Fibroblast of mammary gland (primary cell): ENCODE measurements at places on chromosomes 7 and 10.

DNA sequence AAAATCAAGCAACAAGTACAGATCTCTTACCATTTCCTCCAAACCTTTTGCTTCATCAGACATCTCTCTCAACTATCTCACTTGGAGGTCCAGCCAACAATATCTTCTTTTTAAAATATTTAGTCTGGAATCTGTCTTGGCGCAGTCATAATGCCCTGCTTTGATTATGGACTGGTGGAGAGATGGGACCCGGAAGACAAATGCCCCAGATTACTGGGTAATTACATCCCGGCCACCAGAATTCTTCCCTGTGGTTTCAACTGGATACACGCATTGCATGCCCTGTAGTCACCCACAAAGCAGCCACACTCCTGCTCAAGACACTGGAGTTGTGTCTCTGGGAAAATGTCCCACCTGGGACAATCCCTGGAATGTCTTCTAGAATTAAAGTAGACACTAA lies 65.5 kb downstream of the BPGM start:
- DNase-seq = no peak

DNA sequence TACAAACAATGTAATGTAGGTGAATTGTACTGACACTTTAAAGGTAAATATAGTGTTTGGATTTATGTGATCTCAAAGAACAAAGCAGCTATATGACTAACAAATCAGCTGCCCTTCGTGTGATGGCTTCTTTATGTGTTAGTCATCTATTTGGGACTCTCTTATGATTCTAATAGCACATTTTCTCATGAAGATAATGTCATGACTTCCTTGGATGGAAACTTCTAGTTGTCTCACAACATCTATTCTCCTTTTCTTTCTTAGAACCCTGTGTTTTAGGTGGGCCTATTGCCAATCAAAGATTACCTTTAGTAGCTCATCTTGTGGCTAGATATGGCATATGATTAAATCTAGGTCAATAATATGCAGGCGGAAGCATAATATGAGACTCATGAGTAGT lies 45.0 kb downstream of the TMEM106B start:
- DNase-seq = peak; percentile 25

DNA sequence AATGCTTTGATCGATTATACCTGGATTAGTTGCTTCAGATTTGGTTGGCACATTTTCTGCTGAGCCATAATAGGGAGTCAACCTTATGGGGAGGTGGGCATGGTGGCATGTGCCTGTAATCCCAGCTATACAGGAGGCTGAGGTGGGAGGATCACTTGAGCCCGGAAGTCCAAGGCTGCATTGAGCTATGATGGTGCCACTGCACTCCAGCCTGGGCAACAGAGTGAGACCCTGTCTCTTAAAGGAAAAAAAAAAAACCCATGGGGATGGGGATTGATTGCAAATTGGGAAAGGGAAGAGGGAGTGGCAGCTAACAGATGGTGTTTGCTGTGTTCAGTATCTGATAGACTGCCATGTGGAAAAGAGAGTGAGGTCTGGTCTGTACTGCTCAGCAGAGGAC lies 11.1 kb downstream of the STK17A start:
- DNase-seq = no peak

DNA sequence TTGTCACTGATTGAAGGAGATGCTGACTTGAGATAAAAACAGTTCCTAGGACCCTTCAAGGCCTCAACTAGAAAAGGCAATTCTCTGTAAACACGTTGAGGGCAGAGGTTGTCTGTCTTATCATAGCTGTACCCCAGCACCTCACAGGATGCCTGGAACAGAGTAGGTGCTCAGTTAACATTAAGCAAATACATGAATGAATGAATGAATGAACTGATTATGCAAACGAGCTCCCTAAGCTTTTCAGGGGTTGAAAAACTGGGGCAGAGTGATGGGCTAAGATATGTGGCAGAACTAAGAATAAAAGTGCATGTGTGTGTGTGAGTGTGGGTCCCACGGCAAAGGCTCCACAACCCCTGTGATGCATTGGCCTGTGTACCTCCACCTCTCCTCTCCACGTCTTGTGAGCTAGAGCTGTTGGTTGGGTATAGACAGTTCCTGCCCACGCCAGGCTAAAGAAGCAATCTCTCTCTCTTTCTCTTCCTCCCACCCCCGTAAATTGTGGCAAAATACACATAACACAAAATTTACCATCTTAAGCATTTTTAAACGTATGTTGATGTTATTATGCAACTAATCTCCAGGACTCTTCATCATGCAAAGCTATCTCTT lies 20.9 kb upstream of the SMC3 start:
- DNase-seq = no peak

DNA sequence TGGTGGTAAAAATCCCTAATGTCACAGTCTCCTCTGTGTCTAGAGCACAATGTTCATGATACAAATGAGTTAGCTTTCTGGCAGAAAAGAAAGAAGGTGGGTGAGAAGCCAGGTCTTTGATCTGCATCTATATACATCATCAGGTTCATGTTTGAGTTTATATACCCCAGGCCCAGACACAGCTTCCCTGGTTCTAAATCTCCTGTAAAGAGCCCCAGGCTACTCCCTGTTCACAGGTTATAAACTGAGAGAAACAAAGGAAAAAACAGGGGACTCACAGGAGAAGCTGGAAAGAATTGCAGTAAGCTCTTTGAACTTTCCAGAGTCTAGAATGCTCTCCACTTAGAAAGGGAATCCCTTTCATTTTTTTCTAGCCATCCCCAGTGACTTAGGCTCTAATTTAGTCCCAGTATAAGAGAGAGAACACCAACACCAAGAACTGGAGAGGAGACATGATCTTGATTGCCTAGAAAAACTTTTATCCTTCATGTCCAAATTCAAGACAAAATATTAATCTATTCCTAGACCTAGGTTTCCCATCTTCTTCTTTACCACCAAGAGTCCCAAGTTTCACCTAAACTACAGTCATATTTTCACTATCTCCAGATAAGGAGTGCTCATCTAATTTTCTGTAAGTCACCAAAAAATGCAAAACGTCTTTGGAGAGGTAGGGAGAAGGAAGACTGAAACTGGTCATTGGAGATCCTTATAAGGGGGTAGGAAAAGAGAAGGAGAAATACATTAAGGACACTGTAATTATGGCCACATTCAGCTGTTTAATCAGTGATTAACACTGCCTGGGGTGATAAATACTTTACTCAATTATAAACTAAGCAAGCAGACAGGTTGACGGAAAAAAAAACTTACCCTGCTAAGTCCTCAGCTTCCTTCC lies 469 bp downstream of the MSS51 start:
- no peak for DNase-seq

DNA sequence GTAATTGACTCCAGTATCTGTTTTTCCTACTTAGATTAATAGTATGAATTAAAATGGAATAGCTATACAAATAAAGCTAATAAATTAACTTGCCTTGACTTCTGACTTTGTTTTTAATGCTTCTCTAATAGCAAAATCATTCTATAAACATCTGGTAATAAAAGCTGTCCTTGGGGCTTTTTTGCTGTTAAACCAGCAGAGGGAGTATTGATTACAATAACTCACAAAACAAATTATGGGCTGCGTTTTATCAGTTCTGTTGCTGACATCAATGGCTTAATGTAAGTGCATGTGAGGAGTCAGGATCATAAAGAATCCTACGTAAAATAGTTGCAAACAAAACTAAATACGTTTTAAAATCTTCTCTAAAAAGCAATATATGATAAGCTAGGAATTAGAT lies 667.8 kb downstream of the PCDH15 start:
- DNase-seq = no peak
